ENCODE measurements at places on chromosomes 5 and 9.
A peak's percentile ranks its signal among the peaks of the same experiment; 100 is the strongest.

DNA sequence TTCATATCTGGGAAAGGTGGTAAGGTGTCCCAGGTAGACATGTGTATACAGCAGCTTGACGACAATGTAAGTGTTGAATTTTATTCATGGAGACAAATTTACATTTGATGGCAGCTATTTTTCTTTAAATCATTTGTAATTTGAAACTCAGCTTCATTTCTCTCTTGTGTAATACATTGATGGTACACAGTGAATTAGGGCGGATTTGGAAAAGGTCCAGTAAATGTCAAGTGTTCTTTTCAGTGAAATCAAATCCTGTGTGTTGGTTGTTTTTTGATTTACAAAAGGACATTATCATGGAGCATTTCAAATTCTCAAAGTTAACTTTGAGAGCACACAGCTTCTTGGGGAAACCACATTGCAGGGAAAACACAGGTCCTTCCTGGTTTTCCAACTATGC lies 30.0 kb upstream of the PCSK1 start:
- DNase-seq: peak; percentile 40

GRCh38 chr5:73351593-73351992 lies 97.0 kb downstream of the FOXD1 start:
- no peak for DNase-seq

DNA sequence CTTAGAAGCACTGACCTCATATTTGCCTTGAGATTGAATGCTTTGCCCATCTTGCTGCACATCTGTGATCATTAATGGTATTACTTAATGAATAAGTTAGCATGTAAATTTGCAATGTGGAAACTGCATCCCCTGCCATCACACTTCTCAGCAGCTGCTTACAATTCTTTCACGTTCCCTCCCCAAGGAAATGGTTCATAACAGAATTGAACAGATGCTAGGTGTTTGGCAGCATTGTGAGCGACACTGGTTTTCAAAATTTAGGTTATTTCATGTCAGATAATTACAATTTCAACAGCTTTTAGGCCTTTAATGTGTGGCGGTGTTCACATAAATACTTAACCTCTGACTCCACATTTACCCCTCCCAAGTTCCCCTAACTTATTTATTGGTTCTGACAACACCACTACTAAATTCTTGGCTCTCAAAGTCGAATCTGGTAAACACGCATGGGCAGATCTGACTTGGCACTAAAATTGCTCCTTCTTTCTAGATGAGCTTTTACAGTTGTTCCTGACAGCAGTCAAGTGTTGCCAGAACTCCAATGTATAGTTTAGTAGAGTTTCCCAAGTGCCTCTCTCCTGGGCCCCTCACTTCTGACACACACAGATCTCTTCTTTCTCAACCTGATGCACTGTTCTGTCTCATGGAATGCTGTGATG lies 46.8 kb downstream of the SLC1A3 start:
- DNase-seq: no peak

GRCh38 chr5:106401561-106401960 lies 1269.2 kb downstream of the EFNA5 start:
- DNase-seq: no peak

DNA sequence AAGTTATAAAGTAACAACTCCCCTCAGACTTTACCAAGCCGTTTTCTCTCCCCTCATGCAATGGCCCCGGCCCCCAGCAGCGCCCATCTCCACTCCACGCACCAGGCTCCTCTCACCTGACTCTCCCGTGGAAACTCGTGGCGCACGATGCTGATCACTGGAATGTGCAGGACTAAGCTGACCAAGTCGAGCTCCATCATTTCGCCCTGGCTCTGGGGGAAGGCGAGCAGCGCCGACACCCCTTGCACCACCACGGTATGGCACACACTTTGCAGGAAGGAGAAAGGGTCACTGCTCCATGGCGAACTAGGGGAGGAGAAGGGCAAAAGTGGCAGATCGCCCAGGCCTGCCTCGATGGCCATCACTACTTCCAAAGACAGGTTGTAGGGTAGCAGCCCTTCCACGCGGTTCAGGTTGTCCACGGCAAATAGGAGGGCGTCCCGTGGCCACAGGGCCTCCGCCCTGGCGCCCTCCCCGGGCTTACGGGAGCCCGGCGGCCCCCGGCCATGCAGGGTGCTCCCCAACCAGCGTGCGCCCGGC lies 1.2 kb downstream of the GRIN3A start:
- DNase-seq: no peak

- DNase-seq: no peak
Observed at GRCh38 chr5:76790632-76791290, 28.1 kb upstream of the F2RL1 start.

DNA sequence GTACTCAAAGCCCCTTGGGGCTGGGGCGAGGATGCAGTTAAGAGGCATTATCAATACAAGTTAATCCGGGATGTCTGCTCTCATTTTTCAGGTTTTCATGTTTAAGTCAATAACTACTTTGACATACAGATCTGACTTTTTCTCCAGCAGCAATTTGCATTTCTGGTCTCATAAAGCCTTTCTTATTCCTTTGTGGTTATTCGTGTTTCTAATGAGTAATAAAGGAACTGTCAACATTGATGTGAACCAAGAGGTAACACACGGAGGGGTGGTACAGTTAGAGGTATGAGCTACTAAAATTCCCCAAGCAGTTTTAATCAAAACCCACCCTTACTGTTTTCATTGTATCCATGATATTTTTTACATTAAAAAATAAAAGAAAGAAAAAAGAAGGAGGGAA lies 138.0 kb upstream of the NFIB start:
- no peak for DNase-seq

Measured in NCI-H1092 (cell line).